Islet precursor cell (in vitro differentiated cells): ENCODE measurements at places on chromosomes 13 and 19.

GRCh38 chr19:35757749-35758608 is at the start of gene PROSER3:
Gene PROSER3 (plus strand): TSS chr19:35758176. CDS start chr19:35758216, 40 bp downstream.
- peak; percentile 100 for DNase-seq

- peak; percentile 67 for DNase-seq
Observed at GRCh38 chr13:45564133-45564776, 51.3 kb downstream of the ERICH6B start.

DNA sequence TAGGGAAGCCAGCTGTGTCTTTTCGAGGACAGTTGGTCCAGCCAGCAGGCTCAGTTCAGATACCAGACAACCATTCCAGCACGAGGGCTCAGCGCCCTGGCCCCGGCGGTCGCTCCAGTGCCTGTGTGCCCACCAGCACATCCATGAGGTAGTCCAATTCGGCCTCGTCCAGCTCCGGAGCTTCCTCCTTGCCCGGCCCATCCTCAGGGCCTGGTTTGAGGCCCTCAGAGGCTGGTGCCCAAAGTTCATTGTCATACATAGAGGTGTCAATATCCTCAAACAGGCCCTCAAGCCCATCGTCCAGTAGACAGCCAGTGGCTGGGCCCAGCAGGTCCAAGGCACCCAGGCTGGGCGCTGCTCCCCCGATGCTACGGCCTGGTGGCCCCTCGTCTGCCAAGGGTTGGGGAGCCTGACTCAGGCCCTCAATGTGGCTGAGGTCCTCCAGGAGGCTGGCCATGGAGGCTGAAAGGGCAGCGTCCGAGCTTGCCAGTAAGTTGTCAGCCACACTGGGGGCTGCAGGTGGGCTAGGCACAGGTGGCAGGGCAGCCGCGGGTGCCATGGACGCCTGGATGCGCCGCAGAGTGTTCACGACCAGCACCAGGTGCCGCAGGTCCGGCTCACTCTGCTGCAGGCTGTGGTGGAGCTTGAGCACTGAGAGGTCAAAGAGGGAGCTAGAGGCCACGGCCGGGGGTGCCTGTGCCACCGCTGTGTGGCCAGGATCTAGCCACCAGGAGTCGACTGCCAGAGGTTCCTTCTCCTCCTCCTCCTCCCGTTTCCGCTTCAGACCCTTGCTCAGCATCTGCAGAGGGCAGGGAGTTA is 2.8 kb downstream of the SERTAD1 start:
- no peak for DNase-seq

GRCh38 chr13:33089311-33089710 is 73.1 kb downstream of the KL start:
- no peak for DNase-seq

DNA sequence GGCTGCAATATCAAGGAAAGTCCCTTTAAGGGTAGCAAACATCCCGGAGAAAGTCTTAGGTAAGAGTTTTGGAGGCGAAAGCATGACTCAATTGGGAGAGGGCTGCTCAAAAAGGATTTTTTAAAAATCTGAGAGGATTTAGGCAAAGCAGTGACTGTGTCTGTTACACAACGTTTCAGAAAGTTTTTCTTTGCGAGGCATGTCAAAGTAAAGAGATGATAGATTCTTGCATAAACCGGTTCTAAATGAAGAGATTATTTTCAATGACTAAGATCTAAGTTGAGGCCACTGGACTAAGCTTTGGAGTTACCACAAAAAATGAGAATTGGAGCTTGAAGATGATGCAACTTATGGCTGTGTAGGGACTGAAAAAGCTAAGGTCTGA is 43.7 kb upstream of the ENOX1 start:
- no peak for DNase-seq

- DNase-seq: no peak
Observed at GRCh38 chr13:32254916-32255723, 60.0 kb downstream of the ZAR1L start.

DNA sequence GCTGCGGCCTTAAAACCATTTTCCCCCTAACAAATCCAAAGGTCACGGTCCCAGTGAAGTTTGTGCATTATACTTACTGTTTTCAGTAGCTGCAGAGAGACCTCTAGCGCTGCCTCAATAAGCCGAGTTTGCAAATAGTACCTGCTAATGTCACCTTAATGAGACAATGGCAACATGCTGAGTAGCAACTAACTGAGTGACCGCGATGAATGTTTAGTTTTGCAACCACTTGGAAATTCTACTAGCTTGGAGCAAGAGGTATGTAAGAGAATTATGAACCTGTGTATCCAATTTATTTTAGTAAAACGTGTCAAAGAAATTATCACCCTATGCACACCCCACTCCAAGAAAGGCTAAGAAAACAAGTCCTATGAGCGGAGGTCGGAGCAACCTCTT is 1.2 kb downstream of the KPNA3 start:
- DNase-seq: no peak
